ENCODE measurements at places on chromosomes 2 and 18.

- DNase-seq: no peak
Observed at GRCh38 chr2:50402654-50402960, 629.3 kb downstream of the NRXN1 start.

- no peak for DNase-seq
Observed at GRCh38 chr2:139704606-139705005, 924.4 kb upstream of the NXPH2 start.

DNA sequence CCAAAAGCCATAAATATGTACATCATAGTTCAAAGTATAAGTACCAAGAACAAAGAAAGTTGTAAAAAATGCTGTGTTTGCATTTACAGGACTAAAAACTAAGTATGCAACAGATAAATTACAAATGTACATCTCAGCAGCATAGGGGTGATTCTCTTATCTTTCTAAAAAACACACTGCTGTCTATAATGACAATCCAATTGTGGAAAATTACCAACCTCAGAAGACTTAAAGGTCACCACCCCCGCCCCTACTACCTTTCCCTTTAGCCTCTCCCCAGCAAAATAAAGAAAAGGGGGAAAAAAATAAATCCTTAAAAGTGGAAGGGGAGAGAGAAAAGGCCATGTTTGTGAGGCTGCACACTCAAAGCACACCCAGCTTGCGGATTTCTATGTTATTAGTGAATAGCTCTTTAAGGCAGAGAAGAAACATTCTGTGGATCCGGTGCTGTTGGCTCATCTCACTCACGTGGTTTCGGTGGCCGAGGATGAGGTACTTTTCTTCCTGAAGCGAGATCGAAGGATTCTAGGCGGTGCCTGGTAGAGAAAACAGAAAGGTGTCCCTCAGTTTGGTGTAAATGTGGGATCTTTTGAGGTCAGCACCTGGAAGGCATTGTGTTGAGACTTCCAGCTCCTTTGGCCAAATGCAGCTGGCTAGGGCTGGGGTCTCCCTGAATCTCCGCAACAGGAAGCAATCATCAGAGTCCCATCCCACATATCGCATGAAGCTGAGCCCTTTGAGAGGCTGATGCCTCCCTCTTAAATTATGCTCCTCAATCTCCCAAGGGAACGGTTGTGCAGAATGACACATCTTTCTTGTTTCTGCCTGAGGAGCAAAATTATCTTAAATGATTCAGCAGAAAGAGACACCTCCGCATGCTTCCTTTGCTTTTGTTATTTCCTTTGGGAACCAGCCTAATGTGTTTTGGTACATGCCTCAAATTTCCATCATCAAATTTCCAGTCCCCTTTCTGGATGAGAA lies 17.6 kb downstream of the MRPL35 start:
- DNase-seq: no peak

DNA sequence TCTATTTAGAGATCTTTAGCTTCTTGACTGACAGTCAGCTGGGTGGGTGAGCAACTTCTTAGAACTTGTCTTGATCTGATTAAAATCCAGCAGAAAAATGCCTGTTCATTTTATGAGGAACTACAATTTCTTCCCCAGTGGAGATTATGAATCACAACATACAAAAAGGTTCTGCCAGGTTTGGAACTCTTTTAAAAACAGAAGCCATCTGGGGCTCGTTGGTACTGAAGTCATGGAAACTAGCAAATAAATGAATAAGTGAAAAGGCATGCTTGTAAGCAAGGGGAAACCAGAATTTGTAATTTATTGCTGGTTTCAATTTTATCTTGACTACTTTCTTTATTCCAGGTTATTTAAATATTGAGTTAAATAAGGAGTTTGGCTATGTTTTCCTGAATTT lies 767.4 kb downstream of the MBD2 start:
- DNase-seq: no peak

DNA sequence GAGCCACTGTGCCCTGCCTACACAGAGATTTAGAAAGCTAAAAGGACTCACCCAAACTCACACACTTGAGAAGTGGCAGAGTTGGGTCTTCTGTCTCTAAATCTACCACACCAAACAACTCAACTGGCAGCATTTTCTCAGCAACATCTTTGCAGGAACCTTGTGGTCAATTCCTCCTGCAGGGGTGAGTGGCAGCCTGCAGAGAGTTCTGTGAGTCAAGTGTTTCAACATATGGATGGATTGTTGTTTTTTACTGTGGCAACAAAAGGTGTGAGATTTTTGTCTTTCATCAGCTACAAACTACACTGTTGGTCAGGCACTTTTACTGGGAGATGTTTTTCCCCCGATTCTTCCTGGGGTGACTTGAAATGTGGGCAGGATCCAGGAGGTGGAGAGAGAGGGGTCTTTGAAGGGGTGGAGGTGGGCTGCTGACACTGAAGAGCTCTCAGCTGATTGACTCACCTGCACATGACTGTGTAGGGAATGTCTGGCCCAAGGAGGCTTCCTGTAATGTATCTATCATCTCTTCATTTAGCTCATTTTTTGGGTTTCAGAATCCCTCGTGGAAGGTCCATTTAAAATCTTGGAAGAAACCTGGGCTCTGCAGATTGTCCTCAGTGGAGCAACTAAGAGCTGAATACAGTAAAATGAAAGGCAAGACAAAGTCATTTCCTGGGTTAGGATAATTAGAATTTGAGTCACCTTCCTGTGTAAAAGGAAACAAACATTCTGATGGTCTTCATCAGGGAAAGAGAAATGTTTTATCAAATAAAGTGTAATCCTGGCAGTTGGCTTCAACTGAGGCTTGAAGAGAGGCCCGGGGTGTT lies 98.6 kb downstream of the MSH2 start:
- DNase-seq: no peak

GRCh38 chr18:62852851-62853250 lies 137.5 kb downstream of the PHLPP1 start:
- DNase-seq: no peak

- DNase-seq: no peak
Observed at GRCh38 chr2:189024901-189025618, 50.9 kb downstream of the COL3A1 start.

DNA sequence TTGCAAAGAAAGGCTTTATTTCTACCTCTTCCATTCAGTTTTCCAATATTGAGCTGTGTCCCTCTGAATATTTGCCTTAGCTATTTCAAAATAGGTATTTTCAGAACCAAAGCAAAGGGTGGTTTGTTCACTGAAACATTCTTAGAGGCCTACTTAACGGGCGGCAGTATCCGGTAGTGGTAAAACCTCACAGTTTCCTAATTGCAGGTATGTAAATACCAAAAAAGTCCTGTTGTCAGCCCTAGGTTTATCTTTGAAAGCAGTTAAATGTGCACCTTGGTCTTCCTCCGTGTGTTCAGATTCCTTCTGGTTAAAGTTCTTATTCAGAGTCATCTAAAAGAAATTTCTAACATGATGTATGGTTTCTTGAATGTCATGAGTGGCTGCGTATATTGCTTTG lies 38.9 kb downstream of the CCNT2 start:
- no peak for DNase-seq

DNA sequence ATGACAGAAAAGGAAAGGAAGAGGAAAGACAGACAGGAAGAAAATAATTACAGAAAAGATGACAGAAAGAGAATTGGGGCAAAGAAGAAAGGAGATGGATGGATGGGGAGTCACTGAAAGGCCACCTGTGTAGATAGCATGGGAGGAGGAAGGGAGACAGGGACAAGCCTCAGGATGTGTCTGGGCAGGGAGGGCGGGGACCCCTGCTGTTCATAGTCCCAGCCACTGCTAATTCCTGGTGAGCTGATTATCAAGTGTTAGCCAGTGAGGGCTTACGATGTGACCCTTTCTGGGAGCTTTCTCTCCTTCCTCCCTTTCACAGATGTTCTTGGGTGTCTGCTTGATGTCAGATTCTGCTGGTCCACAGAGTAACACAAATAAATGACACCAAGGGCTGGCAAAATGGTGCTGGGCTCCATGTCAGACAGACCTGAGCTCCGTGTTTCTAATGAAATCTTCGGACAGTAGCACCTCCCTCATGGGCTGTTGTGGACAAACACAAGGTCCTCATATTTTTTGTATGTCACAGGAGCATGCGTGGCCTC lies 13.6 kb downstream of the FHOD3 start:
- no peak for DNase-seq

DNA sequence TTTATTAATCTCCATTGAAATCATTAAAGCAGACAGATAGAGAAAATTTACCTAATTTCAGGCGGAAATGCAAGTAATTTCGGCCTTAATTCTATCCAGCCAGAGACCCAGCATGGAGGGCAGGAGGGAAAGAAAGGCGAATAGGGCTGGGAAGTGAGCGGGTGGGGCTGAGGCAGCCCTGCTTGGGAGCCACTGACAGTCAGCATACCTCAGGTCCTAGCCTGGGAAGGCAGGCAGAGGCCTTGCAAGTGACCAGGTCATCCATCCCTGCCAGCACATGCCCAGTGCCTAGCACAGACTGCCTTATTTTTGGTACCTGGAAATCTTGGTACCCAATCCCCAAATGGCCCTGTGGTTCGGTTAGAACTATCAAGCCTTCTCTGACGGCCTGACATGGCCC lies 1.5 kb downstream of the GDF7 start:
- DNase-seq: no peak

- no peak for DNase-seq
Observed at GRCh38 chr2:74688881-74689280, 34.8 kb downstream of the SEMA4F start.

- no peak for DNase-seq
Observed at GRCh38 chr2:191100216-191100615, 50.6 kb downstream of the STAT4 start.

- no peak for DNase-seq
Observed at GRCh38 chr2:215505044-215505786, 69.3 kb upstream of the FN1 start.

DNA sequence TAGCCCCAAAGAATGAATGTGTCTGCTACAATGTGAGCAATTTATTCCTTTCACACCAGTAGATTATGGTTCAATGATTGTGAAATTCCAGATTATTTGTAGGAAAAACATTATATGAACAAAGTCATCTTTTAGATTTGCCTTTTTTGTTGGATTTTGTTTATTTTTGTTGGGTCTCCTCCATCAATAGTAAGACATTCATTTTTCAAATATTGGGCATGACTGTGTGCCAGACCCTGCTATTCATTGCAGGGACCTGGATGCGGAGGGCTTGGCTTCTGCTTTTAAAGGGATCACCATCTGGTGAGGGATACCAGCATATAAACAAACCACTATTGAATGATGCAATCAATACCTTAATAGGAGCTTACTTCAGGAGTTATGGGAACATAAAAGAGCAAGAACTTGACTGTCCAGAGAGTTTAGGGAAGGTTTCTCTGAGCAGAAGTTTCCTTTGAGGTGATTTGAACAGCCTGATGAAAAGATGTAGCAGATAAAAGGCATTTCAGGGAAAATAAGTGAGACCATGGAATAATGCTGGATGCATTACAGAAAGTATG lies 486.7 kb downstream of the EPHA4 start:
- DNase-seq: no peak

- no peak for DNase-seq
Observed at GRCh38 chr2:31983762-31984467, 26.9 kb downstream of the MEMO1 start.

- DNase-seq: peak; percentile 19
Observed at GRCh38 chr2:112277596-112278220, 2.3 kb downstream of the ZC3H6 start.

GRCh38 chr2:30465171-30465545 lies 18.1 kb downstream of the LCLAT1 start:
- DNase-seq: no peak

DNA sequence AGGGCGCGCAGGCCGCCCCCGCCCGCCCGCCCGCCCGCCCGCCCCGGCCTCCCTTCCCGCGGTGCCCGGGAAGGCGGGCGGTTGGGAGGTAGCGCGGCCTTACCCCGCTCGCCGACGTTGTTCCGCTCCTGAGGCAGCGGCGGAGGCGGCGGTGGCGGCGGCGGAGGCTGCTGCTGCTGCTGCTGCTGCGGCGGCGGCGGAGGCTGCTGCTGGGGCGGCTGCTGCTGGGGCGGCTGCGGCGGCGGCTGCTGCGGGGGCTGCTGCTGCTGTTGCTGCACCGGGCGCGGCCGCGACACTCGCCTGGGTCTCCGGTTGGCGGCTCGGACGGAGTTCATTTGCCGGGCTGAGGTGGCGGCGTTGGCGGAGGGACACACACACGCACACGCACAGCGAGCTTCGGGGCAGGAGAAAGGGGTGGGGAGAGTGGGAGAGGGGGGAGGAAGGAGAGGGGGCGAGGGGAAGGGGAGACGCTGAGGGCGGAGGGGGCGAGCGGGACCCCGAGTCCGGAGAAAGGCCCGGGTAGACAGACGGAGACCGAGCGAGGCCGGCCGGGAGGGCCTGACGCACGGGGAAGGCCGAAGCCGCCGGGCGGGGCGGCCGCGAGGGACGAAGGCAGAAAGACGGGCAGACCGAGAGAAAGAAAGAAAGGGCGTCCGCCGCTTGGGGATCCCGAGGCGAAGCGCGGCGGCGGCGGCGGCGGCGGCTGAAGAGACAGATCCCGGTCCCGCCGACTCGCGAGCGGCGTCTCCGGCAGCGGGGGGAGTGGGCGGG lies 727 bp downstream of the FBXO11 start:
- peak; percentile 72 for DNase-seq

DNA sequence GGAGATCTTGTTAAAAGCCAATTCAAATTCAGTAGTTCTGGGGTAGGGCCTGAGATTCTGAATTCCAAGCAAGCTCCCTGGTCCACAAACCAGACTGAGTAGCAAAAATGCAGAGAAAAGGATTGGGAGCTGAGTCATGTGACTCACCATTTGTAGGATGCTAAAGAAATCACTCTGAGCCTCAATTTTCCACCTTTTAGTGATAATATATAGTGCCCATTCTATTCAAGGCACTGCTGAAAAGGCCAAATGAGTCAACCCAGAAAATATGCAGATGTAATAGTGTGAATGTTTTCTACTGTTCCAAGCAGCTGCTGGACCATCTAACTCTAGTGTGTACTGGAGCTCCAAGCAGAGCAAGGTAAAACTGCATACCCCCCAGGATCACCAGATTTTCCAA lies 47.2 kb downstream of the SLC14A2 start:
- no peak for DNase-seq

- no peak for DNase-seq
Observed at GRCh38 chr18:46400449-46400848, 256.6 kb downstream of the LOXHD1 start.

DNA sequence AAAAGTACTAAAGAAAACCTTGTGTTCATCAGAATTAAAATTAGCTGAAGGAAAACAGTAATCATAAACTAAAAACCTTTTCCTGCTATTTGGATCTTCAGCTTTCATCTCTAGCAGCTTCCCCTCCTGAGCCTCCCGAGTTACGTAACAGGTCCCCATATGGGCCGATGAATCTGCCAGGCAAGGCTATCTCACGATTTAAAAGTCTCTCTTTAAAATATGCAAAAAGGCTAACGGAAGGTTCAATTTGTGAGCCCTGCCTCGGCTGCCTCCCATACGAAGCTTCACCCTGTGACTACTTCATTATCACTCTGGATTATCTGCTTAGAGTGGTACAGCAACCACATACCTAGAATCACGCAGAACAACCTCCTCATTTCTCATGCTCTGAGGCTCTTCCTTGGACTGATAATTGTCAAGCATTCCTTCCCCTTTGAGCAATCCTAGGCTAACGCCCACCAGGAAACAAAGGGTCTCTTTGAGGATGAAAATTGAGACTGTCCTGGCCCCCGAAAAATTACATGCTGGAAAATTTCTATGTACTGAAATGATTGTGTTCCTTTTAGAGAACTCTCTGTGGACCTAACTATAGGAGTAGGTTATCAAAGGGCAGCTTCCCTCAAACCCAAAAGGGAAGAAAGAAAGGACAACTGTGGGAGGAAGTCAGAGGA lies 147.4 kb downstream of the ZEB2 start:
- no peak for DNase-seq

- DNase-seq: no peak
Observed at GRCh38 chr2:68853035-68853434, 18.2 kb downstream of the BMP10 start.

Data from CD4-positive, alpha-beta memory T cell (primary cell).